ENCODE measurements at places on chromosomes 1 and 21.

- DNase-seq, result no peak
Observed at GRCh38 chr1:213737398-213738035, 250.3 kb upstream of the PROX1 start.

- DNase-seq, result no peak
Observed at GRCh38 chr1:10561497-10561896, 86.7 kb downstream of the PEX14 start.

- no peak for DNase-seq
Observed at GRCh38 chr1:35488336-35488735, 68.9 kb downstream of the KIAA0319L start.

DNA sequence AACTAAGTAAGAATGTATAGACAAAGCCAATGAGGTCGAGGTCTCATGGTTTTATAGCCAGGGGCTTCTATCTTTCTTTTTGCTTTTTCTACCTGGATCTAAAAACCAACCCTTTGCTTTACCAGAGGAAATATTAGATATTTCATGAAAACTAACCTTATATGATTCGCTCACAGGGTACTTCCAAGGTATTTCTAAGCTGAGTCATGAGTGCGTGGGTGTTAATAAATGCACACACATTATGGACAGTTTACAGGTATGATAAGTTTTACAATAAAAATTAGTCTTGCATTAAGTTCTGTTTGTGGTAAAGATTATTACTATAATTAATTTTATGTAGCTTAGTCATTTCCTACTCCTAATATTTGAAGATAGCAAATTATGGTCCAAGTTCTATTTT, 217.2 kb downstream of the CHRM3 start:
- no peak for DNase-seq

DNA sequence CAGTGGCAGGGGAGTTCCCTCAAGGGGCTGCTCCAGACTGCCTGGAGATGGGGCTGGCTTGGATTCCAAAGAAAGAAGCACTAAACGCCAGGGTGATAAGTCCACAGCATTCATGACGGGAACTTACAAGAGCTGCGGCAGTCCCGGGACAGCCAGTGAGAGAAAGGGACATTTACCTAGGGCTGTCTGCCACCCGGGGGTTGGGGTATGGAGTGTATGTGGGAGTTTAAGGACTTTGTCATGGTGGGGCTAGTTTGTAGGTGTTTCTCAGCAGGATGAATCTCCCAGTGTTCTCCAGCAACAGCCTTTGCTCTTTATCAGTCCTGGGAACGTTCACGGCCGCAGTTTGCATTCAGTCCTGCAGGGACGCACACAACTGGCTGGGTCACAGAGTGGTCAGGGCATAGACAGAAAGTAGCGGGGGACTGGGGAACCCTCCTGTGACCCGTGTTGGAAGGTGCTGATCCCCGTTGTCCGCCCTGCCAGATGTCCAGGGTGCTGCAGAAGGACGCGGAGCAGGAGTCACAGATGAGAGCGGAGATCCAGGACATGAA, 41.4 kb upstream of the HMGN1 start:
- no peak for DNase-seq

GRCh38 chr1:29800522-29800956, 564.2 kb downstream of the PTPRU start:
- DNase-seq, result no peak

DNA sequence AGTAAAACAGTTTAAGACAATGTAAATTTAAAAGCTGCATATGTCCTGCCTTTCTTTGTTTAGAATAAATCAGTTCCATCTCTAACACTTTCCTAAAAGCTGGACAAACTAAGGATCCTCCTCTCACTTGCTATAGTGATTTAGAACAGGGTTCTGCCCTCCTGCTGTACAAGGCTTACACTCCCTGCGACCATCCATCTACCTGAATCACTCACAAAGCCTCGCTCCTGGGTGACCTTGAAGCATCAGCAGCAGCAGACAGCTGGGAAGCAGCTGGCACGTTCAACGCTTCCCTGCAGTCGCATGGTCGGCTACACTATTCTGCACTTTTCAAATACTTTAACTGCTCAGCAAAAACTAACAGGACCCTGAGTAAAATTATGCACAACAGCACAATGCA, 128.0 kb downstream of the NTPCR start:
- no peak for DNase-seq

DNA sequence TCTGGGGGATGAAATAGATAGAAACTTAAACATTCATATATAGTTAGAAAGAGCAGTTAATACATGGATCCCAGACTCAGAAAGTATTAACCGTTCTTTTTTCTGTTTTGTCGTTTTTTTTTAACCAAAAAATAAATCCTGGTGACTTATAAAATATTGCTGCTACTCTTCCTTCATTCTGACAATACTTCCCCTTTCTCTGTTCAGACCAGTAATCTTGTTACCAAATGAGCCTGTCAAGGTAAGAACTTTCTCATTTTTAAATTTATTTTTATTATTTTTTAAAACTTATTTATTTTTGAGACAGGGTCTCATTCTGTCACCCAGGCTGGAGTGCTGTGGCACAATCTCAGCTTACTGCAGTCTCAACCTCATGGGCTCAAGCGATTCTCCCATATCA, 13.7 kb downstream of the PTPN22 start:
- DNase-seq, result no peak

- DNase-seq, result no peak
Observed at GRCh38 chr1:68521286-68521685, 24.4 kb upstream of the DEPDC1 start.

DNA sequence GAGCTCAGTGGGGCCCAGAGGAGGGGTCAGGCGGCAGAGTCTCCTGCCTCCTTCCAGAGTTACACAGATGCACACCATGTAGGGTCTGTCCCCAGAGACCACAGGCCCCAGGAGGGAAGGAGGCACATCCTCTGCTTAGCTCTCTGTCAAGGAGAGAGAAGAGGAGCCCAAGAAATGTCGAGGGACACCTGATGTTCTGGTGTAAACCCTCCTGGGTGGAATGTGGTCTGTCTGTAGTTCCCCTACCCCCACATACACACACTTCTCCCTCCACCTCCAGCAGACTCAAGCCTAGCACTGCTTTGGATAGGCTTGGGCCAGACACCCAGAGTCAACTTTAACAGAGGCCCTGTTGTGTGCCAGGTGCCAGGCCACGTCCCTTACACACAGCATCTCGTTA, 34.2 kb downstream of the KIF21B start:
- DNase-seq, result no peak

DNA sequence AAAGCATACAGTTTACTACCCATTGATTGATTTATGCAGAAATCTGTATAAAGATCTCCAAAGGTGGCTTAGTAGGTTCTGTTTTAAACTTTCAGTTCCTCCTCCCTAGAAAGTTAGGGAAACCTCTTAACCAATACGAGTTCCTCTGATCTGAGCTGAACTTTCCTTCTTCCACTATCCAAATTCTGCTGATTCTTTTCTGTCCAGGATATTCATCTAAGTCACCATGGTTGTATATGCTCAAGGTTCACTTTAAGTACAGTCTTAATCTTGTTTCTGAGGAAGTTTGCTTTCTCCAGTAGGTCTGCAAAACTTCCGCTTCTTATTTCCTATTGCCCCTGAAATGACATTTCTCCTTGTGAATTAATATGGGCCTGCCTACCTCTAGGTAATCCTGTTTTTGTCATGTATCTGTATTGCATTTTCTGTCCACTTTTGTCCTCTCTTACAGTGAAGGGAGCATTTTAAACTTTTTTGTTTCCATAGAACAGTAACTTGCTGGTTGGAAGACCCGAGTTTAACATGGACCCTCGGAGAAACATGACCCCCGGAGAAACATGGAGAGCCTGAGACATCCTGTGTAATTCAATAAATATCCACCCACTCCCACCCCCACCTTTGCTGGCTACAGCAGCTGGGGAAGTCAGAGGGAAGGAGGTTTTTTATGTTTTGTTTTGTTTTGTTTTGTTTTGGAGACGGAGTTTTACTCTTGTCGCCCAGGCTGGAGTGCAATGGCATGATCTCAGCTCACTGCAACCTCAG, 16.7 kb upstream of the TUT4 start:
- no peak for DNase-seq

DNA sequence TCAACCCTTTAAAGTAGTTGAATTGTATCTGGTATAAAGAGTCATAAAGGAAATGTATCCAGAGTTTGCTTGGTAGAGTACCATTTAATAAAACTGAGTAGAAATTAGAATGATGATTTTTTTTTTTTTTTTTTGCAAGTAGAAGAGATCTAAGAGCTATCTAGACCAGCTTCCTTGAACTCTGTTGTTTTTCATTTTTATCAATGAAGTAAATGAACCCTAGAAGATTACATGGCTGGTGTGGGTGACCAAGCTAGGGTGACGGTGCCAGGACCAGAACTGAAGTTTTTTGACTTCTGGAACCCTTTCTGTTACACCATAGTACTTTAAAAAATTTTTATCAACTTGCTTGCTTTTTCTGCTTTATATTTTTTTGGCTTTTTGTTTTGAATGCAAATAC, 36.9 kb downstream of the MACO1 start:
- no peak for DNase-seq

DNA sequence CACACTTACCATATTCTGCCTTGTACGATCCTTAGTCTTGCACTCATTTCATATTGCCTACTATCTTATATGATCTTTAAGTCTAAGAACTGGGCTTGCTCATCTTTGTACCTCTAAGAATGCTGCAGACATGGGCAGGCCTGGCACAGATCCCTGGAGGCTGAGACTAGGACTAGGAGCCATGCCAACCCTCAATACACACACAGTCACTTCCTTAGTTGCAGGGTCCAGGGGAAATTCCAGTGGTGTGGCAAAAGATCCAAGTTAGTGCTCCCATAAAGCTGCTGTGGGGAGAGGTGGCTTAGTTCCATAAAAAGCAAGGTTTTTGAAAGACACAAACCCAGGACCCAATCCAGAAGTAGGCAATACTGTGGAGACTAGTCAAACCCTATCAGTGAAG, 59.9 kb downstream of the CYYR1 start:
- DNase-seq, result peak; percentile 76

GRCh38 chr21:42991992-42992740, 17.8 kb downstream of the PKNOX1 start:
- peak; percentile 90 for DNase-seq

DNA sequence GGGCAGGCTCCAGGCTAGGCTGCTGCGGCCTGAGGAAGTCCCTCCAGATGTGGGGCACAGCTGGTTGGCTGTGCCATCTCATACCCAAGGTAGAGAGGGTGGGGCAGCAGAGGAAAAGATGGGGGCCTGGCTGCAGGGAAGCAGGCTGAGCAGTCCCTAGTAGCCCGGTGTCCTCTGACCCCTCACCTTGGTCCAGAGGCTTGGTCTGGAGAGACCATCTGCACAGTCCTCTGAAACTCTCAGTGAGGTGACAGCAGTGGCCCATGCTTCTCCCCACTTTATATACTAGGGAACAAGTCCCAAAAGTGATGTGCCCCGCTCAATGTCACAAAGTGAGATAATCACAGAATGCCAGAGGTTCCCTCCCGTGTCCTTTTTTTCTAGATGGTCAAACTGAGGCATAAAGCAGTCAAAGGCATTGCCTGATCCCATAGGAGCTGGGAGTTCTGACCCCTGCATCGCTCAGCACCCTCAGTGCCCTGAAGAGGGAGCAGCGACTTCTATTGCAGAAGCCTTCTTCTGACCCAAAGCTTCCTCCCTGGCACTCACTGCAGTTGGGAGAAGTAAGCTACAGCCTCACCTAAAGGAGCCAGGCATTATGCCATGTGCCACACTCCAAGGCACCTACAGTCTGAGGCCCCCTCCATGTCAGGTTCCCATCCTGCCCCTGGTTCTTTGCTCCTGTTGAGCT, 45.5 kb downstream of the TRABD2B start:
- DNase-seq, result no peak

- DNase-seq, result no peak
Observed at GRCh38 chr1:5798151-5798730, 194.0 kb downstream of the NPHP4 start.

DNA sequence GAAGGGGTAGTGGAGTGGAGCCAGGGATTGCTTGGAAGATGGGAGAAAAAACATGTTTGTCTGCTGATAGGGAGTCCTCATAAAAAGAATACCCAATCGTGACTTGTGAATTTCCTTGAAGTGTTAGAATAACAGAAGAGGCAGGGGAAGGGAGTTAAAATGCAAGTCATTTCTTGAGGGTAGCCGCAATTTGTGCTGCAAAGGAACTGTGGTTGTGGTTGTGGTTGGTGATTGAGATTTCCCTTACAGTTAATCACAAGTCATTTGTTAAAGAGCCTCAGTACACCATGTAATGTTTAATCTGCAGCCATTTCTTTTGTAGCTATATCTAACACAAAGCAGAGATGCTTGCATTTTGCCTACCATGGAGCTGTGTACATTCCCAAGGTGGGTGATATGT, 38.5 kb upstream of the EGLN1 start:
- peak; percentile 4 for DNase-seq

GRCh38 chr21:35026617-35027562, 22.2 kb downstream of the RUNX1 start:
- peak; percentile 67 for DNase-seq

DNA sequence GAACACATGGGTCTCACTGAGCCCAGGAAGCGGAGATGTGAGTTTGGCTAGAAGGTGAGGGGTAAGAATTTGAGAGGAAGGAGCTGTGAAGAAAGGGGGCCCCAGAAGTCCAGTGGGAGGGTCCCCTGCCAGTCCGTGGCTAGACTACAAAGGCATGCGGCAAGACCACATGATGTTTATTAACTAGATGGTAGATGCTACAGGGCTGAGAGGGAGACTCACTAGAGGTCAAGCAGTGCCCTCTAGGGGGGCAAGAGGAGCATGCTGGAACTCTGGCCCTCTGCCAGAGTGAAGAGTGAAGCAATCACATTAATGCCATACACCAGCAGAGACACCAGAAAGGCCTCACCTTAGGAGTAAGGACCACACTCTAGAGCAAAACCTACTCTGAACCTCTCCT, 12.2 kb downstream of the KIAA0319L start:
- DNase-seq, result peak; percentile 58

DNA sequence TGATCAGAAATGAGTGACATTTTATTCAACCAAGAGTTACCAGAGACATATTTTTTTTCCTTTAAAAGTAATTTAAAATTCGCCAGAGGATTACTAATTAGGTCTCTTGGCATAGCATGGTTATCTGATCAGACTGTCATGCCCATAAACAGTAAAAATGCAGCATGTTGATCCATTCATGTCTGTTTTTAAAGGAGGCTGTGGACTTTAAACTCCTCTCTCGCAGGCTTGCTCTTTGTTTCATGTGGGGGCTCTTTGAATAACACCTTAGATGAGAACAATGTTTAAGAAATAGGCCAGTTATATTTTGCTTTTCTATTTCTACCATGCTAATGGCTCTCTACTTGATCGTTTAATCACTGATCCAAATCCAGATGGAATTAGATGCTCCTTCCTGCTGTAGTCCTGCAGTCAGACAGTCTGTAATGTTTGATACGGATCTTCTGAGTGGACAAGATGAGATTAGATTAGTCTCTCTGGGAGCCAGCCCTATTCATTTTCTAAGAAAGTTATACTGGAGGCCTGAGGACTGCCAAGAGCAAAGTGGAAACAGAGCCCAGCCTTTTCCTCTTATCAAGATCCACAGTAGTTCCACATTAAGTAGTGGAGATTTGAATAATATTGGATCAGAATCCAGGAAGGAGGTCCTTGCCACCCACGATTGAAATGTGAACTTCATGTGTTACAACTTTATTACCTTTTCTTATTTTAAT, 197.4 kb downstream of the HS2ST1 start:
- DNase-seq, result no peak

GRCh38 chr1:26469558-26469957, 2.7 kb upstream of the HMGN2 start:
- no peak for DNase-seq

All from fibroblast of skin of right biceps (primary cell).